ENCODE measurements at places on chromosomes 12 and 14.

GRCh38 chr14:88611878-88612277, 49.0 kb downstream of the ZC3H14 start:
- DNase-seq: no peak

DNA sequence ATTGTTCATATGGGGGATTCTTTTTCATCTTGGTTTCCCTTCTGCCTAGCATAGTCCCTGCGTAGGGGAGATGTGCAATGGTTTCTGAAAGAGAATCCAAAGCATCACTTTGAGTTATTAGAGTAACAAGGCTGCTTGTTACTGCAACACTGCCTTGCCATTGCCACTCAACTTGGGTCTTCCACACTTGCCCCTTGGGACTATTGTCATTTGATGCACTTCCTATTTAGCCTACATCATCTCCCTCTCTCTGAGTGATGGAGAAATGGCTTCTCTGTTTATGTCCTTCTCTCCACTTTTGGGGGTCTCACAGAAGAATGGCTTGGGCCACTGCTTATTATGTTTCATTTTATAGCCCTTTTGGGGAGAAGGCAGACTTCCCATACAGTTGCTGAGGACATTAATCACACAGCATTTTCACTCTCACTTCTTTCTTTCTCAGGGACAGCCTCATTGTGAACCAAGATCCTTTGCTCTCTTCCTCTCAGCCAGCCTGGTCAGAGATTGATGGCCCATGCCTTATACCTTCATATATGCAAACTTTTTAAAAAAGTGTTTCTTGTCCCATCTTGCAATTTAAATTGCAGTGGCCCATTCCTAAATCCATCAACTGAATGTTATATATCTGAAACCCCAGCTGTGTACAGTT, 50.8 kb upstream of the POC1B start:
- DNase-seq: no peak

- no peak for DNase-seq
Measured at GRCh38 chr12:98244136-98244535, 271.3 kb upstream of the TMPO start.

DNA sequence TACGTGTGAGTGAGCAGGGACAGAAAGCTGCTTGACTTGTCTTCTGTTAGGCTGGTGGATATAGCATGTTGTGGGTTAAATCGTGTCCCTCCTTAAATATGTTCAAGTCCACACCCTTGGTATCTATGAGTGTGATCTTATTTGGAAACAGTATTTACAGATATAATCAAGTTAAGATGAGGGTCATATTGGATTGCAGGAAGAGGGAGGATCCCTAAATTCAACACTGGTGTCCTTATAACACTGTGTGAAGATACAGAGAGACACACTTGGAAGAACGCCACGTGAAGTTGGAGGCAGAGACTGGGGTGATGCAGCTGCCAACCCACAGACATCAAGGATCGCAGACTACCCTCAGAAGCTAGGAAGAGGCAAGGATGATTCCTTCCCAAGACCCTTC, 275.2 kb upstream of the SSTR1 start:
- no peak for DNase-seq

- no peak for DNase-seq
Measured at GRCh38 chr12:31967539-31967938, 8.3 kb downstream of the RESF1 start.

DNA sequence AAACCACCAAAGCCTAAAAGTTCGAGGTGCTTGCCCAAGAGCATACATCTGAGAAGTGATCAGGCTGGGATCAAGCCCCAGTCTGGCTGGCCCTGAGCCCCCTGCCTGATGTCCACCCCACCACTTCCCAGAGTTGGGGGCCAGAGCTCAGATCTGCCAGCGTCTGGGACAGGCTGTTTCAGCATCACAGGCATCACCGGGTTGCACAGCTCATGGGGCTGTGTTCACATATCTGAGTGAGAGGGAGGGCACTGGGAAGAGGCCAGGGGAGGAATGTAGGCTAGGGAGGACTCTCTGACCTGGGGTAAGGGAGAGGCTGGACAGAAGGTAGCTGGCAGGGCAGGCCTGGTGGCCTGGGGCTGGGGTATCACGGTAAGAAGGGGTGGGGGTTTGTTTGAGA, 6.0 kb downstream of the TGM1 start:
- DNase-seq: no peak

DNA sequence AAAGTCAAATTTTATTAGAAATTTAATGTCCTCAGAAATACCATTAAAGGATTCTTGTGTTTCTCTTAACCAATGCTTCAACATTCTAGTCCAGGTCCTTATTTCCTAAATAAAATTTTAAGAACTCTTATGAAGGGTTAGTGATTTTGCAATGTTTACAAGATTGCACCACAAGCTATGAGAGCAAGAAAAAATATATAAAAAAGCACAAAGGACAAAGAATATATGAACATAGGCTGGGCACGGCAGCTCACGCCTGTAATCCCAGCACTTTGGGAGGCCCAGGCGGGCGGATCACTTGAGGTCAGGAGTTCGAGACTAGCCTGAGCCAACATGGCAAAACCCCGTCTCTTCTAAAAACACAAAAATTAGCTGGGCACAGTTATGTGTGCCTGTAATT, 7.7 kb downstream of the RACGAP1 start:
- DNase-seq: no peak

DNA sequence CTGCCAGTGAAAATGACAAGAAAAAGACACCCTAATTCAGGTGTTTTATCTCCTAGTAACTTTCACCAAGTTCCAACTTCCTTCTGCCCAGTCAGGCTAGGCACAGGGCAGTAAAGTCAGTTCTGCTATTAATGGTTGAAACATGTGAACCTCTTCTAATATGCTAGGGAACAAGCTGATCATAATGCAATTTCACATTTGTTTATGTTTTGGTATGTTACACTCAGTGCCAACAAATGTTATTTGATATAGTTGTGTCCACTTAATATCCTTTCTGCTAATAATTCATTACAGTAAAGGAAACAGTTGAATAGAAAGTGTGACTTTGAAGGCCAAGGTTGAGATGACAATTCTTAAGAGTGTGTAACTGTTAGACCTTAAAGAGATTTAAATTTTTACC, 17.2 kb downstream of the NT5DC3 start:
- DNase-seq: no peak

- DNase-seq: no peak
Measured at GRCh38 chr12:124466216-124467128, 100.9 kb downstream of the NCOR2 start.

DNA sequence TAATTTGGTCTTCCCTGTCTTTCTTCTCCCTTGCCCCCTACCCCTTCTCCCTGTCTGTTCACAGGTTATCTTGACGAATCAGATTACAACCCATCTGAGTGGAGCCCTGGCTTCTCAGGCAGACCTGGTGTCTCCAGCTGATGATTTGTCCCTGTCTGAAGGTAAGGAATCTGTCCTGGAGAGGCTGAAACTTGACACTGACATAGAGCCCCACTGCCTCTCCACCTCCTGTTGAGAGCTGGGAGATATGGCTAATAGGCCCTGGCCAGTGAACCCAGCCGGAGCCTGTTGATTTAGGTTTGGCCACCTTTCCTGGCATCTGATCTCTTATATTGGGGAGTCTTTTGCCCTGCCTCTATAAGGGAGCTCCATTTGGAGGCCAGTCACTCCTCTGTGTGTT, 472.2 kb downstream of the RAD51B start:
- DNase-seq: no peak

- DNase-seq: no peak
Measured at GRCh38 chr12:55742719-55743405, at the start of gene GDF11. GDF11 (plus strand) TSS chr12:55743122; CDS start chr12:55743317, 195 bp downstream.

GRCh38 chr12:98754095-98754494, 109.0 kb downstream of the APAF1 start:
- DNase-seq: peak; percentile 78

DNA sequence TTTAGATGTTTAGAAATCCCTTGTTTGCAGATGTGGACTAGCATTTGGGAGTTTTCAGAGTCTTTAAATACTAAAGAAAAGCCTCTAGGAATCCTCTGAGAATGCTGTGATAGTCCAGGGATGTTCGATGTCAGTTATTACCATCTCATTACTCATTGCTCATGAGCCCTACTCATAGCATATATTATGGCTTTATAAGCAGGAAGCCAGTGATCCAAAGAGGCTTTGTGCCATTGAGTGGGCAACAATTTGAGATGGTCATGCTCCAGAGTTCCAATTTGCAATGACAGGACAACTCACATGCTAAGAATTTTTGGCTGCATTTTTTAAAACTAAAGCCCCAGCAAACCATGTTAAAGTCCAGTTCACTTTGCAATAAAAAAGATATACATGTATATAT, 163.0 kb downstream of the OTOGL start:
- peak; percentile 44 for DNase-seq

- DNase-seq: no peak
Measured at GRCh38 chr12:53498235-53498630, 1.0 kb downstream of the MAP3K12 start.

DNA sequence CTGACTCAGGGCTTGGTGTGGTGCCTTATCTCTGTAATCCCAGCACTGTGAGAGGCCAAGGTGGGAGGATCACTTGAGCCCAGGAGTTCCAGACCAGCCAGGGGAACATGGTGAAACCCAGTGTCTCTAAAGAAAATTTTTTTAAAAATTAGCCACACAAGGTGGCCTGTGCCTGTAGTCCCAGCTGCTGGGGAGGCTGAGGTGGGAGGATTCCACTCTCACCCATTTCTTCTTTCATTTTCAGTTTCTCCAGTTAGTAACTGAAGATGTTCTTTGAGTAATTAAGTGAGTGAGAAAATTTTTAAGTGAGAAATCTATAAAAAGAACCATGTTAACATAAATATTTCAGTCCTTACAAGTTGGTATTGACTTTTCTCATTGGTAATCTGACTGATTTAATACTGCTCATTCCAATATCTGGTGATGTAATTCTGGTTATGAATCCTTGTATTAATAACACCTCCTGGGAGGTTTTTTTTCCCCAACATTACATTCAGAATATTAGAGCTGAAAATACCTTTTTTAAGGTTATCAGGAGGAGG, 6.1 kb downstream of the METTL3 start:
- no peak for DNase-seq

- no peak for DNase-seq
Measured at GRCh38 chr14:95088665-95089064, 68.7 kb downstream of the DICER1 start.

- DNase-seq: no peak
Measured at GRCh38 chr14:74653386-74654138, 41.5 kb upstream of the LTBP2 start.

DNA sequence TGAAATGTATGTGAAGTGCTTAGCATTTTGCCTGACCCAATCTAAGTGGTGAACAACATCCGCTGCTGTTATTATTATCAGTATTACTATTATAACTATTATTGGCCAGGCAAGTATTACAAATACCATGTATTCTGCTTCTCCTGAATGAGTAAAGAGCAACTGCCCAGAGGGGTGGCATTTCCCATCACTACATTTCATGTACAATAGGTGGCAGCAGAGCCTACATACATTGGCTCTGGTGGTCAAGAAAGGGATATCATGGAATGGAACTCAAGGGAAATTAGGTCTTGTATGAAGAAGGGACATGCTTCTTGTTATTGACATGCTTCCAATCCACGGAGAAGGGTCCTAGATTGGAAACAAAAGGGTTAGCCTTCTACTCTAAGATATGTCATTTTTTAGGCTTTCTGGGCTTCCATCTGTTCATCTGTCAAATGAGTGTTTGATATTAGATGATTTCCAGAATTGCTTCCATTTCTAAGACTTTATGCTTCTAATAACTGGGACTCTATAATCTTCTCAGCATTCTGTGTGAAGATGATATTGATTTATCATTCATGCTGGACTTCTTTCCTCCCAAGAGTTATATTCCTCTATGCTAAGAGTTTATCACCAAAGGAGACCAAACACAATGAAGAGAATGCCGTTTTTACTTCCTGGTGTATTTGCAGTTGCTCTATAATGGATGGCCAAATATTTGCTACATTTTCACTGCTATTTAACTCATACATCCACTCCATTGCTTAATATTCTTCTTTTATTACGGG, 239.1 kb downstream of the SSPN start:
- DNase-seq: peak; percentile 29

- DNase-seq: no peak
Measured at GRCh38 chr12:79834712-79835376, 100.1 kb downstream of the PPP1R12A start.

DNA sequence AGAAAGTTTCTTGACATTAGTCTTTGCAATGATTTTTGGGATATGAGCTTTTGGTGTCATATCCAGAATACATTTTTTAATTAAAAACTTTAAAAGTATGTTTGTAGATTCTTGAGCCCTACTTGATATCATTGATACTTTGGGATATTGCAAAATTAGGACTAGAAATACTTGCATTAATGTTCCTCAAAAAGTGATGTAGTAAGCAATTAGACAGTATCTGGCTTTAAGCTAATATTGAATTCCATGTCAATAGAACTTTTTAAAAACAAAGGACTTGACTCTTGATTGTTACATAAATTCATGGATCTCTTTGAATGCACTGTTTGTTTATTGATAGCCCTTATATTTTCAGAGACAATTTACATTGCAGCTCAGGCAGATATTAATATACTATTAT, 15.6 kb downstream of the PEX5 start:
- DNase-seq: no peak

DNA sequence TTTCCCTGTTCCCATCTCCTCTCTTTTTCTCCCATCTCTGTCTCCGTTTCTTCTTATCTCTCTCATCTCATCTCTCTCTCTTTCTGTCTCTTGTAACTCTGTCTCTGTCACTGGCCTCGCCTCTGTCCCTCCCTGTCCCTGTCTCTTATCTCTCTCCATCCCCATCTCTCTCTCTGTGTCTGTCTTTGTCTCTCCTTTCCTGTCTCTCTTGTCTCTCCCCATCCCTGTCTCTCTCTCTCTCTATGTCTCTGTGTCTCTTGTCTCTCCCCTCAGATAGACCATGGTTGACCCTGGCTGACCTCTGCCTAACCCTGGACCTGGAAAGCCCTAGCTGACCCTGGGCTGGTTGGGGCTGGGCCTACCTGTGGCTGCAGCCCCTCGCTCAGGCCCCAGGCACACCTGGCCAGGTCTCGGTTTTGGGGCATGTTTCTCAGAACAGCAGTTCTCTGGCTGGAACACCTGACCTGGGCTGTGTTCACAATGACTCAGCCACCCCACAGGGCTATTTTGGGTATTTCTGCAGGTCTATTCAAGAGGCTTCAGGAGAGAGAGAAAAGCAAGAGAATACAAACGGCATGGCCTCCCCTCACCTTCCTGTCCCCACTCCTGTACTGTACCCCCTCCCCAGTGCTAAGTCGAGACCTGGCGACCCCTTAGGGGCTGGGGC, 174.4 kb downstream of the TMEM121 start:
- no peak for DNase-seq

DNA sequence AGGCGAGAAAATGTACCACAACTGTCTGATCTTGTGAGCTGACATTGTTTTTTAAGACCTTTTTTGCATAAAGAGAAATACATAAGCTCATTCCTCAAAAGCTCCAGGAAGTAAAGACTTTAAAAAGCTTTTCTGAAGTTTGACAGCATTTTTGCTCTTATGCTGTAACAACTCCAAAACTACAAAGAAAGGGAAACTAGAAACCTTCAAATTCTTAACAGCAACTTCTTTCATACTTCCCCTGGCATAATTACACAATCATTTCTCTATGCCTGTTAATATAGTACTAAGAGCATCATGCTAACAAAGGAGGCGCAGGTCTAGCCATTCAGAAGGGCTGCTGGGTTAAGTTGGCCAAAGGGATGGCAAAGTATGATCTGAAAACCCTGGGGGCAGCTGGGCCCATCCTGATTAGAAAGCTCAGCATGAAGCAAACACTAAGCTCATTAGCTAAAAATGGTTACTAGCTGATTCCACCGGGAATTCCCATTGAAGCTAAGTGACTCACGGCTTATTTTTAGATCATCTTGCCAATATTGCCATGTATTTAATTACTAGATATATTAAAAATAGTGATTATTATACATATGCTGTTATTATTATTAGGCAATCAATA, 26.1 kb upstream of the ANP32D start:
- DNase-seq: no peak
